Fibroblast of the aortic adventitia (primary cell): ENCODE measurements at places on chromosomes 16 and 17. TPM values are rescaled to one million over a fixed set of nuclear protein-coding genes. Genes with fewer than 3 reads are reported as not detected.

Gene FN3K
- total RNA-seq: 0.74 and 2.8 TPM in 2 replicates

Gene MYL4
- not detected in 2 replicates for total RNA-seq

Gene ABI3
- total RNA-seq: 0.18 TPM in 1 of 2 replicates, not detected in the other

Gene GJD3
- 5.9 TPM in 1 of 2 replicates, not detected in the other for total RNA-seq
